ENCODE measurements at places on chromosomes 3 and 15.

- no peak for DNase-seq
These were observed 11.7 kb upstream of the MRPS22 start for GRCh38 chr3:139332092-139332491.

DNA sequence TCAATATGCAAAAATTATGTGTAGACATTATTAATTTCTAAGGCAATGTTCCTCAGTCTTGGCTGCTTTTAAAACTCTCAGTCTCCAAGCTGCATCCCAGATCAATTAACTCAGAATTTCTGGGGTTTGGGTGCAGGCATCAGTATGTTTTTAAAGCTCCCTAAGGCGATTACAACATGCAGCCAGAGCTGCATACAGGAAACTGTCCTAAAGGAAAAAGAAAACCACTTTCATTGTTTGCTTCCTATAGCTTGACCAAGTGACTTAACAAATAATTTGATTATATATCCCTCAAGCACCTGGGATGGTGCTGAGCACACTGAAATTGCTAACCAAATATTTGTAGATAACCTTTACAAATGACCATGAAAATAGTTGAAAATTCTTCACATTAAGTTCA is 194.7 kb downstream of the DTWD1 start:
- DNase-seq = no peak

DNA sequence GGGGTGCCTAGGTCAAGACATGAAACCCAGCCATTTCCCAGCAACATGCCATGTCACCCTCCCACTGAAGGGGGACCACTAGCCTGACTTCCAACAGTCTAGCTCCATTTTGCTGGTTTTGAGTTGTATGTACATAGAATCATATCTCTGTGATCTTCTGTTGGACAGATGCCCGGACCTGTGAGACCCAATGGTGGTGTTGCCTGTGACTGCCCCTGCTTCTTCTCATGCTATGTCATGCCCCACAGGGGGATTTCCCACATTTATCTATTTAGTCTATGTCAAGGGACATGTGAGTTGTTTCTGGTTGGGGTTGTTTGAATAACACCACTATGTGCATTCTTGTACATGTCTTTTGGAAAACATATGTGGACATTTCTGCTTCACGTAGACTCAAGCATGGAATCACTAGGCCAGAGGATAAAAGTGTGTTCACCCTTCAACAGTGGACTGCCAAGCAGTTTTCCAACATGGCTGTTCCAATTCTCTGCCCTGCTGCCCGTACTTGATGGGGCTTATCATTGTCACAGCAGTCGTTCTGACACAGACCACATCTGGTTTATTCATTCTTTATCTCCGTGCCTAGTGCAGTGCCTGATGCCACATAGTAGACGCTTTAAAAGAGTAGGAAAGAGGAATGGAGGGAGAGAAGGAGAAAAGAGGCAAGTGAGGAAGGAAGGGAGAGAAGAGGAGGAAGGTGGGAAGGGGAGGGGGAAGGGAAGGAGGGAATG is 114.4 kb downstream of the TPRA1 start:
- DNase-seq = no peak

GRCh38 chr3:4889896-4890295 is 89.3 kb upstream of the BHLHE40 start:
- no peak for DNase-seq

- no peak for DNase-seq
These were observed 51.3 kb downstream of the TIPARP start for GRCh38 chr3:156725682-156726081.

GRCh38 chr3:134212967-134213665 is 37.5 kb downstream of the RYK start:
- DNase-seq = peak; percentile 63

Measured in LNCaP clone FGC (cell line).